ENCODE measurements at places on chromosomes 6 and 20. TPM values are rescaled to one million over a fixed set of nuclear protein-coding genes. Genes with fewer than 3 reads are reported as not detected.

The ZSCAN31 gene
- 31.2 TPM for total RNA-seq

The PRND gene
- not detected for total RNA-seq

The SASH1 gene
- total RNA-seq, result 60.2 TPM

The TRIM31 gene
- total RNA-seq, result not detected

The CLDN20 gene
- total RNA-seq, result not detected

The MLN gene
- not detected for total RNA-seq

The C20orf144 gene
- 0.18 TPM for total RNA-seq

The SLC17A3 gene
- 1.1 TPM for total RNA-seq

The IL17A gene
- not detected for total RNA-seq
